ENCODE measurements at places on chromosomes 3 and 15.

- DNase-seq = no peak
Observed at GRCh38 chr15:59819092-59819491, 130.0 kb upstream of the BNIP2 start.

- DNase-seq = no peak
Observed at GRCh38 chr3:17770682-17771081, 28.3 kb upstream of the TBC1D5 start.

DNA sequence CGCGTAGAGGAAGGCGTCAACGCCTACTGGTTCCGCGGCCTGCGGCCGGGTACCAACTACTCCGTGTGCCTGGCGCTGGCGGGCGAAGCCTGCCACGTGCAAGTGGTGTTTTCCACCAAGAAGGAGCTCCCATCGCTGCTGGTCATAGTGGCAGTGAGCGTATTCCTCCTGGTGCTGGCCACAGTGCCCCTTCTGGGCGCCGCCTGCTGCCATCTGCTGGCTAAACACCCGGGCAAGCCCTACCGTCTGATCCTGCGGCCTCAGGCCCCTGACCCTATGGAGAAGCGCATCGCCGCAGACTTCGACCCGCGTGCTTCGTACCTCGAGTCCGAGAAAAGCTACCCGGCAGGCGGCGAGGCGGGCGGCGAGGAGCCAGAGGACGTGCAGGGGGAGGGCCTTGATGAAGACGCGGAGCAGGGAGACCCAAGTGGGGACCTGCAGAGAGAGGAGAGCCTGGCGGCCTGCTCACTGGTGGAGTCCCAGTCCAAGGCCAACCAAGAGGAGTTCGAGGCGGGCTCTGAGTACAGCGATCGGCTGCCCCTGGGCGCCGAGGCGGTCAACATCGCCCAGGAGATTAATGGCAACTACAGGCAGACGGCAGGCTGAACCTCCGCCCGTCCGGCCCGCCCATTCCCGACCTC is 4.1 kb downstream of the ISLR2 start:
- peak; percentile 71 for DNase-seq

DNA sequence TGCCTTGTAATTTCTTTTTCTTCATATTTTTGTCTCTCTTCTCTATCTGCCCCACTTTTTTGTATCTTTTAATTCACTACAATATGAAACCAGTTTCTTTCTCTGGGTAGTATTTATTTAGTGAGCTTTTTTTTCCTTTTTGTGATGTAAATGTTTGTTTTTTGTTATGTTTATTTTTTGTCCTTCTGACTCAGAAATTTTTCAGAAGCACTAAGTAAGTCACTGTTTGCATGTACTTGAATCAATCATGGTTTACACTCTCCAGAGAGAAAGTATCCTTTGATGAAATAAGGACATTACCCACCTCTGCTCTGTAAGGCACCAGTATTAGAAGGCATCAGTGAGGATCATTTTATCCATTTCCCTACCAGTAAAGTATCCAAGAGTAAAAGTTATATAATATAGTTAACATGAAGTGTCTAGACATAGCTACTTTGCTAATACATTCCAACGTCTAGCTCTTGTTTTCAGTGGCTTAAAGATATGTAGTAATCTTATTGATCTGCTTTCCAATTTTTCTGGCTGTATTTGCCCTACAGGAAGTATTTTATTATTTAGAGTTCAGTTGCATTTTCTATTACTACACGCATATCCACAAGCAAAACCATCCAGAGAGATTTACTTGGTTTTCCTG is 25.4 kb downstream of the FILIP1L start:
- no peak for DNase-seq

GRCh38 chr15:74983725-74984231 is 11.6 kb upstream of the SCAMP5 start:
- no peak for DNase-seq

GRCh38 chr3:189664311-189664710 is 33.1 kb downstream of the TP63 start:
- DNase-seq = no peak

GRCh38 chr3:127026036-127026435 is 43.1 kb downstream of the PLXNA1 start:
- DNase-seq = no peak

GRCh38 chr15:59206623-59207183 is at the start of gene LDHAL6B:
Gene LDHAL6B (plus strand): TSS chr15:59206843. CDS start chr15:59206941, 98 bp downstream.
- no peak for DNase-seq

All from left ventricle myocardium superior (tissue), 1 donor.